Femur (tissue), 1 donor: ENCODE measurements at places on chromosomes 13 and 19.

GRCh38 chr19:51111606-51112005 lies 3.4 kb upstream of the CTU1 start:
- no peak for DNase-seq

DNA sequence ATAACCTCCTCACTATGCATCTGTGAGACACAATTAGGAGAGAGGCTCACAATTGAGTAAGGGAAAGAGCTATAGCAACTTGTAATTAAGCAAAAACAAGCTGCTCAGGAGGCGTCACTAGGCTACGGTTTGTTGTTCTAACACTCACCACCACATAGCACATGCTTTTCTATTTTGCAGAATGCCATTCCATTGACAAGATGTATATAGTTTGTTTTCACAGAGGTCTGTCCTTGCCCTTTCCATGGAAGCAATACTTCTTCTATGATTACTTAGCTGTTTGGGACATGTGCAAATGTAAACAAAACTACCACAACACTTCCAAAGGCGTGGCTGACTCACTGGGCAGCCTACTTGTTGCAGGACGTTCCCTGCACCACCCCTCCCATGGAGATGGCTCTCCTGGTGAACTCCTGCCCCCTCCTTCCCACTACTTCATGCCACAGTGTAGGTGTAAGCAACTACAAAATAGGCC lies 33.9 kb upstream of the FAM216B start:
- peak; percentile 23 for DNase-seq

DNA sequence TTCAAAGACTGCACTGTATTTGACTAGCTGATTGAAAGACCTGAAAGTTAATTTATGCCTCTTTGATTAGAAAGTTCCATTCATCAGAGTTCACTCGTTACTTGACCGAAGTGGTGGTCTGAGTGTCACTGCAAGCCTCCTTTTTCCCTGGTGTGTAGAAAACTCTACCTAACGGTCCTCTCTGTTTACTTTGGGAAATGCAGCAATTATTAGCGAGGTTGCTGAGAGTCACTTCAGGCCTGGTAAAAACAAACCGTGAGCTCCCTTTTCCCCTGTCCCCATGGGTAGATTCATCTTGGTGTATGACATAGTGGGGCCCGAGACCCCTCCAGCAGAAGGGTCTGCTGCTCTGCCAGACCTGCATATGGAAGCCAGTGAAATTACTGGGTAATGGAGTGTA lies 126.8 kb upstream of the RNF113B start:
- DNase-seq: no peak

- DNase-seq: no peak
Observed at GRCh38 chr13:51900471-51900870, 38.7 kb downstream of the CCDC70 start.

DNA sequence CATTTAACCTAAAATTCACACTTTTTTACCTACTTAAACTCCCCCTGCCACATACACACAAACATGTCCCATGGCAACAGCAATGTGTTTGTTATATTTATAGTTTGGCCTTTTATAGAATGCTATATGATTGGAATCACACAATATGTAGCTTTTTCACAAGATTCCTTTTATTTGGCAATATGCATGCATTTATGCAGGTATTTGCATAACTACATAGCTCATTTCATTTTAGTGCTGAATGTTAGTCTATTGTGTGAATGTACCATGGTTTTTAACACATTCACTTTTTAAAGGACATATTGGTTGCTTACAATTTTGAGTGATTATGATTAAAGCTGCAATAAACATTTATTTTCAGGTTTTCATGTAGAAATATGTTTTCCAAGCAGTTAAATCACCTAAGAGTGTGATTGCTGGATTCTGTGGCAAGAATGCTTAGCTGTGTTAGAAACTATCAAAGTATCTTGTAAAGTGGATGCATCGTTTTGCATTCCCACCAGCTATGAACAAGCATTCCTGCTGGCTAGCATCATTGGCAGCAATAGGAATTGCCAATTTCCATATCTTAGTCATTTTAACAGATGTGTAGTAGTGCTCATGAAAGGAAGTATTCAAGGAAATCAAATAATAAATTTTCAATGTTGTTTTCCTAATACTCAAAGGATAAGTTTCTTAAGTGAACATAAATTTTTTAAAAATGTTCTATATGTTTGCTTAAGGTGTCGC lies 557.0 kb downstream of the SLITRK1 start:
- DNase-seq: no peak

DNA sequence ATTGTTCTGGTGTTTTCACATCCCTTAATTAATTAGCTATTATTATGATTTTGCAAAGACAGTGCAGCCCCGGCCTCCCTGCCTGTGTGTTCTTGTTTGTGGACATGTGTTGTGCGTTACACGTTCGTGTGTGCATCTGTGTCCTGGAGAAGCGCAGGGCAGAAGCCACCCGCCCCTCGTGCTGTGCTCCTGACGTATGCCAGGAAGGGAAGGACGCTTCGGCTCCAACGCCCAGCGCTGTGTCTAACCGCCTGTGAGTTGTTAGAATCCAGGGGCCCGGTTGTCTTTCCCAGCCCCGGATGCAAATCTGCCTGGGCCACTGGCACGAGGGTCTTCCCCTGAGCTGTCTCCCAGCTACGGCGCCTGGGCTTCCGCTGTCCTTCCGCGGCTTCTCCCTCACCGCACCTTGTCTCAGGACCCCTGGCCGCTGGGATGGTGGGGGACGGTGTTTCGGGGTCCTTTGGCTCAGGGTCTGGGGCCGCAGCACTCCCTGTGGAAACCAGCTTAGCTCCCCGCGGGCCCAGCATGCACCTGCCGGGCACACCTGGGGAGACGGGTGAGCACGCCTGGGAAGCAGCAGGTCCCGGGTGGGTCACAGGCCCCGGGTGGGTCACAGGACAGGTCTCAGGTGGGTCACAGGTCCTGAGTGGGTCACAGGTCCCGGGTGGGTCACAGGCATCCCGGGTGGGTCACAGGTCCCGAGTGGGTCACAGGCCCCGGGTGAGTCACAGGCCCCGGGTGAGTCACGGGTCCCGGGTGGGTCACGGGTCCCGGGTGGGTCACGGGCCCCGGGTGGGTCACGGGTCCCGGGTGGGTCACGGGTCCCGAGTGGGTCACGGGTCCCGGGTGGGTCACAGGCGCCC lies 51.5 kb downstream of the GAS6 start:
- no peak for DNase-seq

- DNase-seq: no peak
Observed at GRCh38 chr13:106597749-106598395, 29.9 kb upstream of the ARGLU1 start.

DNA sequence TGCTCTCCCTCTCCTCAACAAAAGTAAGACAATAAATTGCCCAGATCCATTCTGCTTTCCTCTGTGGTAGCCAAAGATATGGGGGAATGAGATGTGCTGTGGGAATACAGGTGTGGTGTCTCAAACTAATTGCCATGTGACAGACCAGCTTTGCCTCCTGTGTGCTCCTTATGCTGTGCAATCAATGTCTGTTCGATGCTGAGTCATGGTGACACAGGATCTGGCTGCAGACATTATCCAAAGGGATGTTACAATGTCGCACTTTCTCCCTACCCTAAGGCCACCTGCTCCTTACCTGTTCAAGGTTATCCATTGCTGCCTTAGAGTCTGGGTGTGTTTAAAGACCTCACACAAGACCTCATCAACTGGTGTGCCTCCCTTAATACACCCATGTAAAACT lies 32.5 kb downstream of the FGF14 start:
- no peak for DNase-seq

GRCh38 chr13:43357564-43357963 lies 334.2 kb downstream of the DNAJC15 start:
- peak; percentile 66 for DNase-seq

DNA sequence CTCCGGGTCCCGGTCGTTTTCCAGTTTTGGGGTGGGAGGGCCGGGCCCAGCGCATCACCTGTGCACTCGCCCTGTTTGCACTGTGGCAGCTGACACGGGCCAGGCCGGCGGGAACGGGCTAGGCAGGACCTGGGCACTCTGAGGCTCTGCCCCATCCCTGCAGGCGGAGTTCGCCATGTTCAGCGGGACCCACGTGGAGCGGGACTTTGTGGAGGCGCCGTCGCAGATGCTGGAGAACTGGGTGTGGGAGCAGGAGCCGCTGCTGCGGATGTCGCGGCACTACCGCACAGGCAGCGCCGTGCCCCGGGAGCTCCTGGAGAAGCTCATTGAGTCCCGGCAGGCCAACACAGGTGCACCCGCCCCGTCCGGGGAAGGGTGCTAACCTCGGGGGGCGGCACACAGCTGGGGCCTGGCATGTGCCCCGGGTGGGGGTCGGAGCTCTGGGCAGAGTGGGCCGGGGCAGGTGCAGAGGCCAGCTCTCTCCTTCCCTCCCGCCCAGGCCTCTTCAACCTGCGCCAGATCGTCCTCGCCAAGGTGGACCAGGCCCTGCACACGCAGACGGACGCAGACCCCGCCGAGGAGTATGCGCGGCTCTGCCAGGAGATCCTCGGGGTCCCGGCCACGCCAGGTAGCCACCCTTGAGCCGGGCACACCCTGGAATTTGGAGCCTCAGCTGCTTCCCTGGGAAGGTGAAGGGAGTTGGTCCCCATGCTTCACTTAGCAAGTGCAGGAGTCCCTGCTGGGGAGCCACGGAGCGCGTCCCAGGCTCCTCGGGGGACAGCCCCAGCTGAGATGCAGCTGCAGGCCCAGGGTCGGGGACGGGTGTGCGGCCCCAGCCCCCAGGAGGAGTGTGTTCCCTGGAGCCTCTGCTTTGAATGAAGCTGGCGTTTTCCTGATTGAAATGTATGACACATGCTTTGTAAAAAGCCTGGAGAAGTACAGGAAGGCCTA lies 9.3 kb upstream of the ZNF554 start:
- DNase-seq: no peak

- no peak for DNase-seq
Observed at GRCh38 chr13:103908911-103909310, 842.7 kb upstream of the SLC10A2 start.

DNA sequence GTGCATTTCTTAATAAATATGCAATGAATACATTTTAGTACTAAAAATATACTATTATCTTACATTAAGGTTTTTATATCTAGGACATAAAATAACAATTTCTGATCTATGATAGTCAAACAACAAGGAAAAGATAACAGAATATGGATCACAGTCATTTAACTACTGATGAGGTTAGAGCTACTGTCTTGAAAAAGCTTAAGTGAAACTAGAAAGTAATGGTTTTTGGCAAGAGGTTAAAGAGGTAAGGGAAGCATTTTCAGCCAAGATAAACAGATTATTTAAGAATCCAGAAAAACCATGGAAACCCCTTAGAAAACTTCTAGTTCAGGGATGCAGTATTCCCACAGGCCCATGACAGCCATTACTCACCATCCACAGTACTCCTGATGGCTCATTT lies 787.4 kb downstream of the DACH1 start:
- no peak for DNase-seq

DNA sequence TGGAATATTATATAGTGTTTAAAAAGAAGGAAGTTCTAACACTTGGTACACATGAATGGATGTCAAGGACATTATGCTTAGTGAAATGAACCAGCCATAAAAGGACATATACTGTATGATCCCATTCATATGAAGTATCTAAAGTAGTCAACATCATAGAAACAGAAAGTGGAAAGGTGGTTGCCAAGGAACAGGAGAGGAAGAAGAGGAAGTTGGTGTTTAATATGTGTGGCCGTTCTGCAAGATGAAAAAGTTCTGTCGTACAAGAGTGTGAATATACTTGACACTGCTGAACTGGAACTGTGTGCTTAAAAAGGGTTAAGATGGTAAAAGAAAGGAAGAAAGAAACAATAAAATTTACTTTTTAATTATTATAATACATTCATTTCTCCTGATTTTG lies 33.1 kb upstream of the C1QTNF9 start:
- no peak for DNase-seq

GRCh38 chr19:55677572-55678028 lies 2.6 kb downstream of the EPN1 start:
- DNase-seq: no peak

GRCh38 chr19:47176071-47176626 lies 45.5 kb downstream of the SAE1 start:
- DNase-seq: no peak

- DNase-seq: no peak
Observed at GRCh38 chr19:50266896-50267295, 62.3 kb downstream of the KCNC3 start.

DNA sequence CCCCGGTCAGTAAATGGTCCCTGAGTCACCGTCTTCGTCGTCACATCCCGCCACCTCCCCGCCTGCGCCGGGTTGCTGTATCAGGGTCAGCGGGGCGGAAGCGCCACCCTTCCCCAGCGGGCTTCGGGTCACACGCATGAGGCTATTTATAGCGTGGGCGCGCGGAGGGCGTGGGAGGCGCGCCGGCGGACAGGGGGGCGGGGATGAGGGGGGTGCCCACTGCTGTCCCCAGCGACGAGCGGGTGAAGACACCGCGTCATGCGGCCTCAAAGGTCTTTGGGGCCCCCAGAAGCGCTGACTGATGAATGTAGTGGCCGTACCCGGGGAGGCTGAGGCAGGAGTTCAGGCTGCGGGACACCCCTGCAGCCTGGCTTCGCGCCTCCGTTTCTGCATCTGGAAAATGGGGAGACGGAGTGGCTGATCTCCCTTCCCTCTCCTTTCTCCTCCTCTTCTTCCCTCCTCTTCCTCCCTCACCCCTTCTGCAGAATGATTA lies 7.9 kb downstream of the UNC13A start:
- DNase-seq: peak; percentile 69

- DNase-seq: no peak
Observed at GRCh38 chr13:25469169-25469525, 97.4 kb downstream of the ATP8A2 start.

GRCh38 chr13:91169321-91170050 lies 178.0 kb upstream of the MIR17HG start:
- no peak for DNase-seq

- no peak for DNase-seq
Observed at GRCh38 chr13:72151241-72151640, 284.2 kb upstream of the DACH1 start.

DNA sequence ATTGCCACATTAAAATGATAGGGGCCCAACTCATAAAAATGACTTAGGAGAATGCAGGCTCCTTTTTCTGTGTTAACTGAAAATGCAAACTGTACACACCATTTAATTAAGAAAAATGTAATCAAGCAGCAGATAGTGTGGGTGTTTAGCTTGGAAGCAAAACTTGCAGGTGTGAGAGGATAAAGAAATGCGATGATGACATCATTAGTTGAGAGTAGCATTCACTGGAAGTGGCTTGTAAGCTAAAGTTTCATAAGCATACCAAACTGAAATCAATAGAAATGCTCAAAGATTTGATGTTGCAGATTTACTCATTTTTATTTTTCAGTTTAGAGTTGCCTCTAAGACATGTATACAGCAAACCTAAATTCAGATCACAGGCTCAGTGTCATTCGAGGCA lies 86.6 kb downstream of the PRR20E start:
- no peak for DNase-seq

GRCh38 chr13:77429320-77430142 lies 102.6 kb upstream of the MYCBP2 start:
- peak; percentile 41 for DNase-seq

- DNase-seq: no peak
Observed at GRCh38 chr19:3609779-3610719, 3.4 kb upstream of the TBXA2R start.

- DNase-seq: no peak
Observed at GRCh38 chr13:41137241-41137640, 4.6 kb upstream of the KBTBD6 start.
